Stimulated activated CD8-positive, alpha-beta memory T cell treated with anti-CD3 and anti-CD28 coated beads, Interleukin-2, amount 100 ng/mL, for 1 hour (primary cell): ENCODE measurements at places on chromosomes 11 and 22.

- DNase-seq, result no peak
These were observed 11.1 kb downstream of the APOL5 start for GRCh38 chr22:35728639-35729308.

DNA sequence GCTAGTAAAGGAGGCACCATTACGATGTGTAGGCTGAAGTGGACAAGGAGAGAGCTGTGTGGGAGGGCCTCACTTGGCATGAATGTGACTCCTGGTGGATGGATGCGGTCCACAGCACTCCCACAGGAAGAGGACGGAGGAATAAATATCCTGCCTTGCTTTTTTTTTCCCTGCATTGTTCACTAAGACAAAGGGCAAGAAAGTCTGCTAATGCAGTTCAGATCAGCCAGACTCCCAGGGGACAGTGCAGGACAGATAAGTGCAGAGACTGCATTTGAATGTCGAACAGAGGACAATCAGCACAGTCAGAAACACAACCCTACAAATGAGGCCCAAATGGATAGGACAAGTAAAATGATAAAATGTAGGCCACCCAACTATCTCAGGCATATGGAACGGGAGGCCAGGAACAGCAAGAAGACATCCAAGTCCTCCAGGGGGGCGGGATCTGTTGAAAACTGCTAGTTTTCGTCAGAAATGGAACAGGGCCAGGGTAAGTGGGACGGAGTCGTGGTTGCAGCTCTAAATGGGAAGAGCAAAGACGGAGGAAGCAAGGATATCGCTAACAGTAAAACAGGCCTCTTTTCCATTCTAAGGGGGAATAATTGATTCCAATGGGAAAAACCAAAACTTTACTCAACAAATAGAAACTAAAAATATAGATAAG lies 25.2 kb upstream of the OR8B8 start:
- no peak for DNase-seq

- DNase-seq, result no peak
These were observed 76.9 kb downstream of the DKK3 start for GRCh38 chr11:11931461-11932055.

GRCh38 chr22:39408807-39409206 lies 9.2 kb downstream of the TAB1 start:
- DNase-seq, result no peak

DNA sequence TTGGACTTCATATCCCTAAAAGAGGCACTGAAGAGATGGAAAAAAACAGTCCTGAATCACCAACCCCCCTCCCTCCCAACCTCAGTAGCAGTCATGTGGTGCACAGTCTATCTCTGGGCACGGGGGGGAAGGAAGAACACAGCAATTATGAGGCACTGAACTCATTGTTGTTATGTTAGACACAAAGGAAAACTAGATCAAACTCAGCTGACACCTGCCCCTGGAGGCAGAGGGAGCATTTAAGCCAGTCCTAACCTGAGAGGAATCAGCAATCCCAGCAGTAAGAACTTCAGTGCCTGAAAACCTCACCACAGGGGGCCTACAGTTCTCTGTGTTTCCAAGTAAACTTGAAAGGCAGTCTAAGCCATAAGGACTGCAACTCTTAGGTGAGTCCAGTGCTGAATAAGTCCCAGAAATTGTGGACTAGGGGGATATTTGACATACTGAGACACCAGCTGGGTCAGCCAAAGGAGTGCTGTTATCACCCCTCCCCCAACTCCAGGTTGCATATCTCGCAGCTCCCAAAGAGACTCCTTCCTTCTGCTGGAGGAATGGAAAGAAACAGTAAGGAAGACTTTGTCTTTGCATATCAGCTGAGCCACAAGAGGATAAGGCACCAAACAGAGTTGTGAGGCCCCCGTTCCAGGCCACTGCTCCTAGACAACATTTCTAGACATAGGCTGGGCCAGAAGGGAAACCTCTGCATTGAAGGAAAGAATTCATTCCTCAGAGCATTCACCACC lies 72.5 kb downstream of the GLYATL1 start:
- DNase-seq, result no peak

- DNase-seq, result no peak
These were observed 560.0 kb downstream of the INSC start for GRCh38 chr11:15674756-15675155.

DNA sequence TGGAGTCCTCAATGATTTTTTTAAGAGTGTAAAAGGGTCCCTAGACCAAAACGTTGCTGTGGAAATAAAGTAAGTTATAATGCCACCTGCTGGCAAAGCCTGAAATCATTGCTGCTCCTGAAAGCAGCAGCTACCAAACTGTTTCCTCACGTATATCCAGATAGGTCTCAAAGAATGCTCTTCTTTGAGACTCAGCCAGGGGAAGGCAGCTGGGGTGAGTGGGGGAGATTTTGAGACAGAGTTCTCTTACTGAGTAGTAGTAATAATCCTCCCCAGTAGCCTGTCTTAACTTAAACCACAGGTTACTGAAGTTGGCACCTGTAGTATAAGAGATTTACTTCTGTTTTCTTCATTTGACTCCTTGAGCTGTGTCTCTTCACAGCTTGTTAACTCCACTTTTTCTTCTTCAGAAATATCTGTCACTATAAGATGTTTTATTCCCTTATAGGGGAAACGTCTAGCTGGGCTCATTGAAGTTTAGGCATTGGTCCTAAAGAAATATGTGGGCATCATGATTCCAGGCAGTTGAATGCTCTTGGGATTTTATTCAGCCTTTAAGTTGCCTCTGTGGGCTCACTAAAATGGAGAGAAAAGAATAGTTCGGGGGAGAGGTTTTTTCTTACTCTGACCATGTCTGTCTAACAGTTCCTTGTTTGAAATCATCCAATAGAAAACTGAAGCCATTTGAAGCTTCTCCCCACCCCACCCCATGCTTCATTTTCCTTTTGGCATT lies 77.9 kb downstream of the BTBD10 start:
- no peak for DNase-seq

DNA sequence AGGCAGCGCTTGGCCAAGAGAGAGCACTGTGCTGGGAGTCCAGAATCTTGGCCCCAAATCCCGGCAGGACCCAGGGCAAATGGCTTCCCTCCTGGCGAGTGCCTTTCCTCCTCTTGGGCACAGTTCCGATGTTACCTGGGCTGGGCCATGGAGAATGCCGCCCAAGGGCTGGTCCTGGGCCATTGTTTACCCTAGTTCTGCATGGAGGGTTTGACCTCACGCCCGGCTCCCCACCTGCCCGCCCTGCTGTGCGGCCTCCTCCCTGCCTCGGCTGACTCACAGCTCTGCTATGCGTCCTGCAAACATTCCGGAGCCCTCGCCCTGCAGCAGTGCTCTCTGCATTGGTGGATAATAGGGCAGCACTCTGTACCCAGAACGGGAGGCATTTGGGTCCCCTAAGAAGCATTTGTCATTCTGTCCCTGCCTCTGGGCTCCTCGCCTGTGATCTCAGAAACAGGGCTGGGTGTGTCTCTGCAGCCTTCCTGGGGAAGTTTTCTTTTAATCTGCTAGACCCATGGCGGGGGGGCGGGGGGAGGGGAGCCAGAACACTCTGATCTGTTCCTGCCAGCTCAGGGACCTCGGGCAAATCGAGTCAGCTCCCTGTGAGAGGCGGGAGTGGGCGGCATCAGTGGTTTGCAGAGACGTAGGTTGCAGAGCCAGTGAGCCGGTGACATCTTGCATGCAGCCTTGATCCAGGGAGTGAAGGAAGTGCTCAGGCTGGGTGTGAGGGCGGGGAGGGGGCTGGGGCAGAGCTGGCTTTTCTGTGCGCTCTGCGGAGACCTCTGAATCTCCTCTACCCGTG lies 32.9 kb upstream of the SMIM38 start:
- DNase-seq, result no peak

GRCh38 chr11:116773203-116774097 lies 663 bp upstream of the BUD13 start:
- no peak for DNase-seq

- no peak for DNase-seq
These were observed 151.0 kb upstream of the B3GAT1 start for GRCh38 chr11:134562941-134563471.

DNA sequence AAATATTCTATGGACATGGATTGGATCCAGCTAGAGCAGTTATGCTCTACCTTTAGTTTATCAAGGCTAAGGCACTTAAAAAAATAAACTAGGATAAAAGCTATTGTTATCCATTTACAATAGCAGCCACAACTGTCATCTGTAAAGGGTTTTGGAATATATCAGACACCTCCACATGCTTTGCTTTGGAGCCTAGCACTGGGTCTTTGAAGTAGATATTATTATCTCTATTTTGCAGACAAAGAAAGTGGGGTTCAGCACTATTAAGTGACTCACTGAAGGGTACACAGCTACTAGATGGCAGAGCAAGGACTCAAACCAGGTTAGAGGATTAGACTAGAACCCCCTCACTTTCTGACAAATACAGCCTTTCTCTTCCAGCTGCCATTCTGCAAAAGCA lies 82.0 kb downstream of the KCNJ1 start:
- no peak for DNase-seq

GRCh38 chr22:17972385-17973191 lies 51.8 kb downstream of the MICAL3 start:
- no peak for DNase-seq
